Vagina (tissue), 2 donors: ENCODE measurements at places on chromosomes 12 and 14.

GRCh38 chr14:25120261-25120660, 70.3 kb upstream of the STXBP6 start:
- DNase-seq = no peak

- no peak for DNase-seq
These were observed 52.4 kb downstream of the PRKAB1 start for GRCh38 chr12:119720349-119720748.

- no peak for DNase-seq
These were observed 1.5 kb upstream of the HOTAIR start for GRCh38 chr12:53976172-53976822.

GRCh38 chr14:101821528-101821927, 60.0 kb downstream of the PPP2R5C start:
- DNase-seq = no peak

GRCh38 chr14:106287506-106287905, 761.1 kb downstream of the TMEM121 start:
- DNase-seq = no peak
